ENCODE measurements at places on chromosomes 2 and 18.

GRCh38 chr18:31233621-31234275 is 71.1 kb upstream of the DSC1 start:
- ATAC-seq = no peak

GRCh38 chr18:9897129-9897528 is 11.4 kb downstream of the TXNDC2 start:
- ATAC-seq = no peak

DNA sequence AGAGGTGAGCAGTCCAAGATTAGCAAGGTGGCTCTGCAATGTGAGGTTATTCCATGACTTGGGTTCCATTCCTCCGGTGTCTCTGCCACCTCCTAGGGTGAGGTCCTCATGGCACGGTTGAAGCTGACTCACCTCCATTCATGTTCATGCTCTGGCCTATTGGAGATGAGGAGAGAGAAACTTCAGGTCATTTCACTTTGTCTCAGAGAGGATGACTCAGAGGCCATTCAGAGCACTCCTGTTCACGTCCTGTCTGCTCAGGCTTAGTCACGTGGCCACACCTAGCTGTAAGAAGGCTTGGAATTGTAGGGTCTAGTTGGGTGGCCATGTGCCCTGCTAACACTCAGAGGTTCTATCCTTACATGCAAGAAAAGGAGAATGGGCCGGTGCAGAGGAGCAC is 67.5 kb upstream of the MBOAT2 start:
- ATAC-seq = peak; percentile 100

DNA sequence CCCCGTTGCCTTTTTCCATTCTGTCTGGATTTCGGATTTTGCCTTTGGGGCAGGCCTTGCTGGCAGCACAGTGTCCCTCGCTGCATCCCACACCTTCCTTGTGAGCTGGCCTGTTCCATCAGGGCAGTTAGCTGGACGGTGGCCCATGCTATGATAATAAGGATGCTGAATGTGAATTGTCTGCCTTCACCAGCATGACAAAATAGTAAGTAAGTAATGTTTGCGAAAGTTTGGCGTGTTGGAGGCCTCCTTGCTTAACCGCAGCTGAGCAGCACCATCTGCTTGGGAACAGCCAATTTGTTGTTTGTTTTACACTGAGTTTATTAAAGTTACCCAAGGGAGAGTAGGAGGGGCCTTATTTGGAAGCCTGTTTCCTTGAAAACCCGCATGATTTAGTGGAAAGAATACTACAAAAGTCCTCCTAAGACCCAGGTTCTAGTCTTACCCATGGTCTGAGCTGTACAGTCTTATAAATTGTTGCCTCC is 469.7 kb upstream of the FANCL start:
- ATAC-seq = no peak

GRCh38 chr18:45488645-45489044 is 126.6 kb upstream of the SLC14A2 start:
- ATAC-seq = no peak

DNA sequence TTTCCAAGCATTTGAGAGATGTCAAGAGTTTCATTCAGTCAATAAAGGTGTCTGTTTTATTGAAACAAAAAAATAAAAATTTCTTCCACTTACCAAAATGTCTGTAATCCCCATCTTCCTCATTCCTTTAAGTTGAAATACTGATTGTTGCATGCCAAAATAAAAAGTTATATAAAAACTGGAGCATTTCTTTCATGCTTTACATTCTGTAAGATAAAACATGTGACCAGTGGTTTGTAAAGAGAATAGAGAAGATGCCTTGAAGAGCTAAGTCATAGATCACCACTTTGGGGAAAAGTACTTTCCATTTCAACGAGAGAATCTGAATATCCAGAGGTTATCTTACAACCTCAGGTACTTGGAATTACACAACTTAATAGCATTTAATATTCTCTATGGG is 35.9 kb upstream of the MYO1B start:
- no peak for ATAC-seq
